ENCODE measurements at places on chromosomes 6 and 20. TPM values are rescaled to one million over a fixed set of nuclear protein-coding genes. Genes with fewer than 3 reads are reported as not detected.

Gene EDN1
- total RNA-seq, result 0.15 TPM

Gene RAD21L1
- not detected for total RNA-seq

Gene MMP24OS
- 3.1 TPM for total RNA-seq

Gene TAP2
- 9.8 TPM for total RNA-seq

Gene MRAP2
- total RNA-seq, result 3.5 TPM

Gene MTHFD1L
- 51.1 TPM for total RNA-seq

Gene PHF10
- total RNA-seq, result 42.1 TPM

Gene AVP
- not detected for total RNA-seq
